Activated CD8-positive, alpha-beta memory T cell treated with anti-CD3 and anti-CD28 coated beads for 1 hour (primary cell): ENCODE measurements at places on chromosomes 13 and 19.

DNA sequence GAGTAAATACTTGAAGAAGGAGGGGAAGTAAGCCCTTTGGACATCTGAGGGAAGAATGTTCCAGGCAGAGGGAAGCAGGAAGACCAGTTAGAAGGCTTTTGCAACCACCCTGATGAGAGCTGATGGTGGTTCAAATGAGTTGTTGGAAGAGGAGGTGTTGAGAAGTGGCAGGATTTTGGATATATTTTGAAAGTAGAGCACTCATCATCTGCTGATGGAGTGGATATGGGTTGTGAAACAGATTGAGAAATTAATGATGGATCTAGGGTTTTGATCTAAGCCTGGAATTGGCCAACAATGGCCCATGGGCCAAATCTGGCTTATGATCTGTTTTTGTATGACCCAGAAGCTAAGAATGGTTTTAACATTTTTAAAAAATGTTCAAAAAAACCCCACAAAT is 230.7 kb downstream of the NDFIP2 start:
- DNase-seq = no peak

DNA sequence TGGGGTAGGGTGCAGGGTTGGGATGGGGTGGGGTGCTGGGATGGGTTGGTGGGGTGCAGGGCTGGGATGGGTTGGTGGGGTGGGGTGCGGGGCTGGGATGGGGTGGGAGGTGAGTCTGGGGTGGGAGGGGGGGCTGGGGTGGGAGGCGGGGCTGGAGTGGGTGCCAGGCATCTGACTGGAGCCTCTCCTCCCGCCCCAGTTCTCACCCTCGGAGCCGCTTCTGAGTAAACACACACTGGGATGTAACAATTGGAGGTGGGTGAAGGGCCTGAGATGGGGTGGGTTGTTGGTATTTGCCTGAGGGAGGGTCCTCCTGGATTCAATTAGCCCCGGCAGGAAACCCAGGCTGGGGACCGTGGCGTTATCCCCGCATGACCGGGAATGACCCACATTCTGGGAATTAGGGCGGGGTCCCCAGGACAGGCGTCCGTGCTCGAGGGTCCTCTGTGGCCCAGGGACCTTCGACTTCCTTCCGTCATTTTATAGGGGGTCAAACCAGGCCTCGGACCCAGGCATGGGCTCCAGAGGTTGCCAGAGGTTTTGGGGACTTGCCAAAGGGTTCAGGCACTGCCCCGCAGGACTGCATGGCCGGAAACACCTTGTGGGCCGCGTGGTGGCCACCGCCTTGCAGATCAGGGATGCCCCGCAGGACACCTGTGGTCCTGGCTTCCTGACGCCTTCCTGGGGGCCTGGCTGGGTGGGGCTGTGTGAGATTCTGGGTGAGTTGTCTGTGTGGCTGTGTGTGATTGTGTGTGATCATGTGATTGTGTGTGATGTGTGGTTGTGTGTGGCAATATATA is 1.4 kb downstream of the TMPRSS9 start:
- DNase-seq = no peak

DNA sequence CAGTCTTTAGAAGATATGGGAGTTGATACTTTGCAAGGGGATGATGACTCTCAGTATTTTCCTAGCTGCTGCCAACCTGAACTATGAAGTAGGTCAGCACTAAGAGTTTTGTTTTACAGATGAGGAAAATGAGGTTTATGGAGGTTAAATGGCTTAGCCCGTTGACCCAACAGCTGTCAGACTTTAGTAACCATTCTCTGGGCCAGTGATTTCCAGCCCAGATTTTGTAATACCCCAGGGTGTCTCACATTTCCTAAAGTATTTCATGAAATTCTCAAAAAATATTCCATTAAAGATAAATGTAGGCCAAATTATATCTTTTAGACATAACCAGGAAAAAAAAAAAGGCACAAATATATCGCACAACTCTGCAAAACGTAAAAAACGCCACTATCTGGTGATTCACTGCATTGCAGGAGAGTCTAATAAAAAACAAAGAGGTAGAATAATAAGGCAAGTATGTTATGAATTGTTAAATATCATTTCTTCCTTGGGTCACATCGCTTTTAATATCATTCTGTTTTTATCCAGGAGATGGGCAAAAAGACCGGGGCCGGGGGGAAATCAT is 112.5 kb downstream of the DACH1 start:
- no peak for DNase-seq

GRCh38 chr13:41641429-41641828 is 184.1 kb downstream of the RGCC start:
- no peak for DNase-seq

DNA sequence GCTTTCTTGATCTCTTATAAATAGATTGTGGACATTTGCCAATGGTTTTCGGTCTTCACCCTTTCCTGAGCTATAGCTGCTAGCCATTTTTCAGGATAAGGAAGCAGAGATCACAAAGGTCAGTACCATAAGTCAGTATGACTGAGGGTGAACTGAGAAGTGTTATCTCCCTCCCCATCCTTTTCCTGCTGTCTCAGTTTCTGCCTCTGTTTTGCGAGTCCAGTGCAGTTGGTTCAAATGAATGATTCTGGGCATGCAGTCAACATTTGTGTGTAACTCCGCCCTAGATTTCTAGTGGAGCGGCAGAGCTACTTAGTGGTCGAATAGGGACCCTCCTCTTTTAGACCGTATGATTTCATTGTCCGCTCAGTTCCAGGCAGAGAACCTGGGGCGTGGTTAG is 460.8 kb upstream of the ARGLU1 start:
- DNase-seq = no peak

DNA sequence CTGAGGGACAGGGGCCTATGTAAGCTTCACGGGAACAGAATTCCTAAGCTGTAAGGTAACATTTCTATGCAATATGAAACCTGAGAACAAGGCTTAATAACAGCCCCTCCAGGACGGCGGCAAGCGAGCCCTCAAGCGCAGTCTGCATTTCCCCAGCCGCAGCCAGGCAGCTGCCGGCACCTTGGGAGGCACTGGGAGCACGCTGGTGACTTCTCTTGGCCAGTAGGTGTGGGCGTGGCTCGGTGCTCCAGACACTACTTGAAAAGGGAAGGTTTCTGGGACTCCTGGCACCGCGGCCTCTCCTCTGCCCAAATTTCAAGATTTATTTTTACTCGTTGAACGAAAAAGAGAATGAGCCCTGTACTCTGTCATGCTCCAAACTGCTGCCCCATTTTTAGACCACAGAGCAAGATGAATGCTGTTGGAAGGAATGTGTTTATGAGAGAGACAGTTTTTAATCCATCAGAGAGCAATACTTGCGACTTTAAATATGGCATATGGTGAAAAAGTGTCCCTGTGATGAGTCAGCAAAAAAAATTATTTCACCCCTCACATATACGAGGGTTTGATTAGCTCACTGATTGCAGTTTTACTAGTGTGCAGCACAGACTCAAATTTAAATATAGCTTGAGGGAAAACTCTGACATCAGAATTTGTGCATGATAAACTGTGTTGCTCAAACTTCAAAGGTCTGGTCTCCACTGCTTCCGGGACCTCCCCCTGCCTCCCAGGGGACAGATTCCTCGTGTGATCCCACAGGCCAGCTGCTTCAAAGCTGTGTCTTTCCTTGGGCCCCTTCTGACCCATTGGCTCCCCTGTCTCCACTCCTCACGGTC is 81.2 kb downstream of the COL4A2 start:
- no peak for DNase-seq

DNA sequence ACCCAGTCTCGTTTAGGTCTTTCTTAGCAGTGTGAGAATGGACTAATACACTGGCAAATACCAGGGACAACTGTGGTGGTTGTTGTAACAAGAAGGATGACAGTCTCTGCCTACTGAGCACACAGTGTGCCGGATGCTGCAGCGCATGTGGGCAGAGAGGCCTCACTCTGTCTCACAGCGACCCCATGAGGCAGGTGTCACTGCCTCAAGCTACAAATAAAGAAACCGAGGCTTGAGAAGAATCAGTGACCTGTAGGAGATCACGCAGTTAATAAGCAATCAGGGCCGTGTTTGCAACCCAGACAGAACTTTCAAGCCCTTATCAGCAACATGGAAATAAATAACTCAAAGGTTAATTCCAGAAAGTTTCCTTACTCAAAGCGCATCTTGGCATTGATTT is 40.5 kb upstream of the GAS6 start:
- no peak for DNase-seq

DNA sequence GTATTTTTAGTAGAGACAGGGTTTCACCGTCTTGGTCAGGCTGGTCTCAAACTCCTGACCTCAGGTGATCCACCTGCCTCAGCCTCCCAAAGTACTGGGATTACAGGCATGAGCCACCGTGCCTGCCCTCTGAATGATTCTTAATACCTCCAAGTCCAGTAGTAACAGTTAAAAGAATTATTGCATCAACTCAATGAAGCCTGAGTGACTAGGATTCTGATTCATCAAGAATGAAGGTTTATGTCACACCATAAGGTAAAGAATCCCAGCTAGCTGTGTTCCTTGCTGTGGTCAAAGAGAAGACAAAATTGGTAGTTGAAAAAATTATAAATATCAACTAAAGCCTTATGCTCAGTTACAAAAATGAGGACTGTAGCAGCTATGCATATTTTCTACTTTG is 81.2 kb upstream of the ABCC4 start:
- no peak for DNase-seq

DNA sequence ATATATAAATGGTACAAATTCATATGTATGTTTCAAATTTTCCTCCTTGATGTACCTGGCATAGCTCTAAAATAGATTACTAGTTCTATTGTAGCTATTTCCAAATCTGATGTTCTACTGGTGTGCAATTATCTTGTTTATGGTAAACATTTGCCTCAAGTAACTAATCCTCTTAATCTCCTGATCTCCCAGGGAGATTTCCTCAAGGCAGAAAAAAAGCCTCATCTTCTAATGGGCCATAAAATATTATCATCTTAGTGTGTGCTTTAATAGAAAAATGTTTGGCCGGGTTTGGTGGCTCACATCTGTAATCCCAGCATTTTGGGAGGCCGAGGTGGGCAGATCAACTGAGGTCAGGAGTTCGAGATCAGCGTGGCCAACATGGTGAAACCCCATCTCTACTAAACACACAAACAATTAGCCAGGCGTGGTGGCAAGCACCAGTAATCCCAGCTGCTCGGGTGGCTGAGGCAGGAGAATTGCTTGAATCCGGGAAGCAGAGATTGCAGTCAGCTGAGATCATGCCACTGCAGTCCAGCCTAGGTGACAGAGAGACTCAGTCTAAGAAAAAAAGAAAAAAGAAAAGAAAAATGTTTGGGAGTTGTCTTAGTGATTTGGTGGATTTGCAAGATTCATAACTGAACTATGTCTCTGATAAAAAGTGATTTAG is 498.9 kb upstream of the SLITRK5 start:
- DNase-seq = no peak

GRCh38 chr13:46749951-46750350 is 47.0 kb downstream of the ESD start:
- no peak for DNase-seq

DNA sequence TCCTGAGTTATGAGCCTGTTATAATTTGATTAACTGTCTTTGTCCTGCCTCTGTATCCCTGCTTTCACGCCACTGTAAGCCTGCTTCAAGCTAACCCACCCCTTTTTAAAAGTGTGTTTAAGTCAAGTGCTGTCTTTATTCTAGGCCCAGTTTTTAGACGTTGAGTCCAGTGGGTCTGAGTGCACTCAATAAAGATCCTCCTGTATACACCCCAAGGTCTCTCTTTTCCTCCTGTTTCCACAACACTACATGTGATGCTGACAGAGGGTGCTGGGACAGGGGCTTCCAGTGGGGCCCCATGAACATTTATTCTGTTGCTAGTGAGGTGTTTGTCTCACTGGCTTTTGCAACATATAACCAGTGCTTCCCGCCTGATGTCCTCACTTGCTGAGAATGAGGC is 6.7 kb upstream of the F2RL3 start:
- DNase-seq = no peak

- peak; percentile 71 for DNase-seq
Measured at GRCh38 chr19:3544742-3545668, 6.0 kb downstream of the TEKTIP1 start.

DNA sequence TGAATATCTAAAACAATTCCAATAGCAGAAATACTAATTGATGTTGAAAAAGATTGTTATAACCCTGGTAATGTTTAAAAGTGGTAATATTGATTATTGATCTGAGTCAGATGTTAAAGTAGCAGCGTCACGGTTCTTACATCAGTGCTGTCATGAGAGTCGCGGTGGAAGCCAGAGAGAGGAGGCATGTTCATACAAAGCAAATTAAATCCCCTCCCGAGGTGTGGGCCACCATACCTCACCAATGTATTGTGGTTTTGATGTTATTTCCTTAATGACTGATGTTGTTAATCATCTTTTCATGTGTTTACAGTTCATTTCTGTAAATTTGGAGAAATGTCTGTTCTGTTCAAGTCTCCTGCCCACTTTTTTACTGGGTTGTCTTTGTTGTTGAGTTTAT is 11.2 kb downstream of the ZNF317 start:
- no peak for DNase-seq

GRCh38 chr19:58468216-58468839 is 1.4 kb downstream of the ZNF324 start:
- no peak for DNase-seq

DNA sequence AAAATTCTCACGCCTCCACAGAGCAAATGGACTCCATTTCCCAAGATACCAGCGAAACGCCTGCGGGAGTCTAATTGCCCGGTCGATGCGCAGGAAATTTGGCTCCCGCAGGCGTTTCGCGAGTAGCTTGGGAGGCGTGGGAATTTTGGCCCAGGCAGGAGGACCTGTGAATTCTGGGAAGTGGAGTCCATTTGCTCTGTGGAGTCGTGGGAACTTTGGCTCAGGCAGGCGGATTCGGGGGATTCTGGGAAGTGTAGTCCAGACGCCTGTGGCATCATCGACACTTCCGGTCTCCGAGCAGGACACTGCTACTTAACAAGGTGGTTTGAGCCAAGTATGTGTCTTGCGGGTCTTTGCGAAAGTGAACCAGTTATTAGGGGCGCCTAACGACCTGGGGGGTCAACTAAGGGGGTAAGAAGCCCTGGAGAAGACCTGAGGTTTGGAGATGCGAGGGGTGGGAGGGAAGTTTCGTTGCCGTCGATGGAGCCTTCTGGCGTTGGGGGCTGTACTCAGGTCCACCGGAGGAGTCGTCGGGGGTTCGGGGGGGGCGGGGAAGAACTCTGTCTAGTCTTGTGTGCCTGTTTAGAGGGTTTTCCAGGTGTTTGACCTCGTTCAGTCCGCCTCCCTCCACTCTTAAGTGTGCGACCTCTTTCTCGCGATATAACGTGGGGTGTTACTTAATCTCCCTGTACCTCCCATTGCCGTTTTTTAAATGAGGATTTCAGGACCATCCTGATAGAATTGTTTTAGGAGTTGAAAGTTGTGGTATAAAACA is at the start of gene ZNF155:
TSS of gene ZNF155 (plus strand) at position 277 of the 775 bp plus-strand sequence. CDS start 4,356 bp downstream, outside the sequence.
- peak; percentile 38 for DNase-seq
